ENCODE measurements at places on chromosomes 16 and 17. TPM values are rescaled to one million over a fixed set of nuclear protein-coding genes. Genes with fewer than 3 reads are reported as not detected.

Gene CCL22
- not detected for total RNA-seq

Gene CTRB1
- not detected for total RNA-seq

Gene SOX8
- total RNA-seq: 1.1 TPM

- no peaks in the 10 kb centered on the region for H3K36me3 ChIP-seq
- peak overlapping the region; percentile 94 for H3K4me3 ChIP-seq
- no peak overlapping the region for H3K27ac ChIP-seq
- no peaks in the 10 kb centered on the region for H3K27me3 ChIP-seq
Observed at GRCh38 chr17:76382803-76383545, 1.4 kb upstream of the SPHK1 start.

DNA sequence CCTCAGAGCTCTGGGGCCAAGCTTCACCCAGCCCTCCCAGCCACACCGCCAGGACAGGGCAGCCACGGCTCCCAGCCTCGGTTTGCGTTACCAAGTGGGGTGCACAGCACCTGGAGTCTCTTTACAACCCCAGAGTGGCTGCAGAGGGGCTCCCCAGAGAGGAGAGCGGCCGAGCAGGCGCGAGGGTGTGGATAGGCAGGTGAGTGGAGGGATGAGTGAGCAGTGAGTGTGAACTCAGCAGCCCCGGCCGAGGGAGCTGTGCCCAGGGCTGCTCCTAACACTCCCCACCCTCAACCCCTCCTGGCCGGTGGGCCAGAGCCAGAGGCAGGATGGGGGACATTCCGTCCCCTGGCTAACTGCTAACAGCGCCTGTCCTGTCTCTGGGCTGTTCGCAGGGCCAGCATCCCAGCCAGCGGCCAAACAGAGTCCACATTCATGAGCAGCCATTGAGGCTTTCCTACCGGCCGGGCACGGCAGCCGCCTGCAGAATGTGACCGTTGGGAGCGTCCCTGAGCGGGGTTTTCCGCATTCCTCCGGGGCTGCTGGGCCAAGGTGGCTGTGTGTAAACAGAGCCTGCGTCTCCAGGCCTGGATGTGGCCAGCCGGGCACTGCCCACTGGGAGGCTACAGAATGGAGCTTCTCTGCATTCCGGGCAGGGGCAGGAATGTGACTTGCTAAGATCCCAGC is 5.3 kb downstream of the ZNF469 start:
- H3K36me3 ChIP-seq: no peaks in the 10 kb centered on the region
- H3K4me3 ChIP-seq: no peak overlapping the region
- peaks cover 58% of the 10 kb centered on the region for H3K27me3 ChIP-seq

DNA sequence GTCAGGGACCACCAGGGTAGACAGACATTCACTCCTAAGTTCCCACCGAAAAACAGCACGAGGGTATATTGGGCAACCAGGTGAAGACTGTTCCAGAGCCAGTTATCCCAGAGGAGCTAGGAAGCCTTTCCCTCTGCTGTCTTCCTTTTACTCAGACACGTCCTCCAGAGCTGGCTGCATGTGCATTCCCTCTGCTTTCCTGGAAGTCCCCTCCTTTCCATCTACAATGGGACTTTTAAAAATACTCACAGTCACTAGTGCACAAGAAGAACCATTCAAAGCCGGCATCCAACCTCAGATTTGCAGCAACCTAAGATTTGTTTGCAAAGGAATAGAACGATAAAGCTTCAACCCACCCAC is 32.5 kb upstream of the CRISPLD2 start:
- peaks cover 20% of the 10 kb centered on the region for H3K4me1 ChIP-seq
- H3K27ac ChIP-seq: no peak overlapping the region
- DNase-seq: no peak
- H3K27me3 ChIP-seq: no peaks in the 10 kb centered on the region
- H3K4me3 ChIP-seq: no peak overlapping the region
- no peaks in the 10 kb centered on the region for H3K36me3 ChIP-seq

DNA sequence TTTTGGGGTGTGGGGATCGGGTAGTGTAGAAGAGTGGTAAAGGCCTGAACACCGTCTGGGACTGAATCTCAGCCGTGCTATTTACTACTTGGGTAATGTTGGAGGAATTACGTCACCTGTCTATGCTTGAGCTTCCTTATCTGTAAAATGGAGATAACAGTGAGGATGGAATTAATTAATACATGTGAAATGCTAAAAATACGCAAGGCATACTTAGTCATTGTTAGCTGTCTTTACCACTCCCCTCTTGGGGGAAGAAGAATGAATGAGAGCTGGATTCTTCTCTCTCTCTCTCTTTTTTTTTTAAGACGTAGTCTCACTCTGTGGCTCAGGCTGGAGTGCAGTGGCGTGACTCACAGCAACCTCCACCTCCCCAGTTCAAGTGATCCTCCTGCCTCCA is 41.1 kb upstream of the TANGO6 start:
- peaks cover 2% of the 10 kb centered on the region for H3K4me1 ChIP-seq
- H3K36me3 ChIP-seq: no peaks in the 10 kb centered on the region
- no peak for DNase-seq
- H3K27ac ChIP-seq: no peak overlapping the region
- H3K27me3 ChIP-seq: no peaks in the 10 kb centered on the region

DNA sequence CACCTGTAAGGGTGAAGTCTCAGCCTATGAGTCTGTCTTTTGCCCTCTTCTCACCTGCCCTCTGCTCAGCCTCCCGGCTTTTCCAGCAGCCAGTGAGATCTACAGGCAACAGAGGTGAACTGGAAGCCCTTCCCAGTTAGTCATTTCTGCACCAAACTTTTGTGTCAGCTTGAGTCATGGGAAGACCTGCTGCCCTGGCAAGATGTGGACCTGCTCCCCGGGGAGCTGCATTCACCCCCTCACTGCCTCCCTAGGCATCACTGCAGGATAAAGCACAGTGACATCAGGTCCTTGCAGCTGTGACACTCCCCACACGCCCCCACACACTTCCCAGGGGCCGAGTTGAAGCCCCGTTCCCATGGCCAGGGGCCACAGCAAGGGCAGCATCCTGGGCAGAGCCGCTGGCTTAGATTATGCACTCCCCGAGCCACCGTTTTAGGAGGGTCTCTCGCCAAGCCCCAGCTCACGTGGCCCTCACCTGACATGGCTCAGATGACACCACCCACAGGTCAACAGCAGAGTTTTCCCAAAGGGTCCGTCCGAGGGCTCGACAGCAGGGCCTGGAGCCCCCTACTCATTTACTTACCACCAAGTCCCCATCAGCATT is 6.5 kb upstream of the ABR start:
- no peaks in the 10 kb centered on the region for H3K36me3 ChIP-seq
- H3K4me1 ChIP-seq: peaks cover 10% of the 10 kb centered on the region
- no peak overlapping the region for H3K27ac ChIP-seq

DNA sequence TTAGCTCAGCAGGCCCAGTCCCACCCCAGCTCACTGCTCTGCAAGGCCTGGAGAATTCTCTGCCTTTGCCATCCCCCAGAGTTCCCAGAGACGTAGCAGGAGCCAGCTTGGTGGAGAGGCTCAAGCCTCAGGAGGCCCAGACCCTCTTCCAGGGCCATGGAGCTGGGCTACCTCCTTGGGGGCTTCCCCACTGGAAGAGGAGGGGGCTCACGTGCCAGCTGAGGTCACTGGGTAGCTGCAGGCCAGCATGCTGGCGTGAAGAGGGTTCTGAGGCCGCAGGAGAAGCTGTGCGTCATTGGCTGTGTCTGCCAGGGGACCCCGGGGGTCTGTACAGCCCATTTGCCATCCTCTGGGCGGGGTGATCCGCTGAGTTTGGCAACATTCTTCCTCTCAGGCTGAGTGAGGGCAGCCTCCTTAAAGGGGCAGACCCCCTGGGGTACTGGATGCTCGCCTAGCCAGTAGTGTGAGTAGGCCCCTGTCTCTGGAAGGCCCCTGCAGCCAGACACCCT is 131.6 kb downstream of the RAB11FIP4 start:
- H3K27ac ChIP-seq: no peak overlapping the region
- H3K27me3 ChIP-seq: no peaks in the 10 kb centered on the region
- no peak for DNase-seq
- peaks cover 3% of the 10 kb centered on the region for H3K36me3 ChIP-seq
- no peaks in the 10 kb centered on the region for H3K4me1 ChIP-seq

DNA sequence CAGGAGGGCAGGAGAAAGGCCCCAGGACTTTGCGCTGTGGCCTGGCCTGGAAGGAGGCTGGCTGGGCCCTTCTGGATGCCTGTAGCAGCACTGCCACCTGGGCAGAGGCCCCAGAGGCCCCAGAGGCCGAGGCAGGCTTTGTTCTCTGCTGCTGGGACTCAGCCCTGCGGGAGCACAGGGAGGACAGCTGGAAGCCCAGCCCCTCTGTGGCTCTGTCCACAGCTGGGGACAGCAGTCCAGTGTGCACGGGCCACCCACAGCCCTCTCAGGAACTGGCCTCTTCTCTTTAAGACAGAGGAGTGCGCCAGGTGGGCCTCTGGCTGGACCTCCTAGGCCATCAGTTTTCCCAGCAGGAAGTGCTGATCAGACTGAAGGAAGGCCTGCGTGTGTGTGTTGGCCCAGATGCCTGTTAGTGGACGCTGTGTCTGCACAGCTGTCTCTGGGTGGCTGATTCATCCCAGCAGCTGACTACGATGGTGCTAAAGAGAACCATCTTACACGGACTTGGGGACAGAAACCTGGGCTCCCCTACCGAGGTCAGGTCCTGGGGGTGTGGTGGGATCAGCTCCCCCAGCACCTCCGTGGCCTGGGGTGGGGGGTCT is 26.9 kb upstream of the ZNF750 start:
- H3K27me3 ChIP-seq: no peaks in the 10 kb centered on the region
- H3K27ac ChIP-seq: peak overlapping the region; percentile 99
- H3K36me3 ChIP-seq: no peaks in the 10 kb centered on the region
- DNase-seq: no peak
- H3K4me3 ChIP-seq: no peak overlapping the region

GRCh38 chr16:86584071-86584685 is 5.8 kb downstream of the FOXL1 start:
- peaks cover 47% of the 10 kb centered on the region for H3K27me3 ChIP-seq
- DNase-seq: no peak
- H3K36me3 ChIP-seq: no peaks in the 10 kb centered on the region
- H3K27ac ChIP-seq: no peak overlapping the region
- no peak overlapping the region for H3K4me3 ChIP-seq
- no peaks in the 10 kb centered on the region for H3K4me1 ChIP-seq

DNA sequence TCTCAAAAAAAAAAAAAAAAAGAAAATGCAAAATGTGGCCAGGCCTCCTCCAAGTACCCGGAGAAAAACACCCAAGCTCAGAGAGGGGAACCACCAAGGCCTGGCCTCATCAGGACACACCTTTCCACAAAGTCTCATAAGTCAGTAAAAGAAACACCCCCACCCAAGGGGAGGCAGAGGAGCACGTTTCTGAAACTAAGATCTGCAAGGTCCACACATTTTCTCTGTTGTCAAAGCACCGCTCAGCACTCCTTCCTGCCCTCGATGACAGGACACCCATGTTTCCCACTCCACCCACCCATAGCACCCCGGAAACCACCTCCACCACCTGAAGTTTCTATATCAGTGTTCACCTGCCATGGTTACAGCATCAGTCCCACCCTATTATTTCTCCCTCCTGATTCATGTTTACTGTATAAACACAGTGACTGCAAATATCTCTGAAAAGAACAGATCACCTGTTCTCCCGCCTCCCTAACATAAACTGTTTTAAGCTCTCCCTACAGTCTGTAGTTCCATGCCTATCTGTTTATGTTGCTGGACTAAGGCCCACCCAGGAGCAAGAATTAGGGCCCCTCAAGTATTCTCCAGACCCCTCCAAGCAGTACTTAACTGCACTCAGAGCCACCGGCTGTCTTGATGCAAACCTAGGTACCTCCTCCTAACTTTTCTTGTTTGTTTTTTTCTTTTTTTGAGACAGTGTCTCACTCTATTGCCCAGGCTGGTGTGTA is 2.0 kb downstream of the CORO7 start:
- peak overlapping the region; percentile 97 for H3K4me3 ChIP-seq
- H3K4me1 ChIP-seq: peaks cover 45% of the 10 kb centered on the region
- peaks cover 6% of the 10 kb centered on the region for H3K36me3 ChIP-seq
- peak overlapping the region; percentile 99 for H3K27ac ChIP-seq
- peak; percentile 80 for DNase-seq

- H3K36me3 ChIP-seq: peaks cover 4% of the 10 kb centered on the region
- no peaks in the 10 kb centered on the region for H3K4me1 ChIP-seq
Observed at GRCh38 chr17:13078591-13079385, 61.0 kb upstream of the ELAC2 start.

- H3K27ac ChIP-seq: no peak overlapping the region
- H3K4me1 ChIP-seq: peaks cover 16% of the 10 kb centered on the region
- no peaks in the 10 kb centered on the region for H3K27me3 ChIP-seq
- H3K4me3 ChIP-seq: no peak overlapping the region
- DNase-seq: no peak
Observed at GRCh38 chr17:32386844-32387243, 36.9 kb downstream of the ZNF207 start.

DNA sequence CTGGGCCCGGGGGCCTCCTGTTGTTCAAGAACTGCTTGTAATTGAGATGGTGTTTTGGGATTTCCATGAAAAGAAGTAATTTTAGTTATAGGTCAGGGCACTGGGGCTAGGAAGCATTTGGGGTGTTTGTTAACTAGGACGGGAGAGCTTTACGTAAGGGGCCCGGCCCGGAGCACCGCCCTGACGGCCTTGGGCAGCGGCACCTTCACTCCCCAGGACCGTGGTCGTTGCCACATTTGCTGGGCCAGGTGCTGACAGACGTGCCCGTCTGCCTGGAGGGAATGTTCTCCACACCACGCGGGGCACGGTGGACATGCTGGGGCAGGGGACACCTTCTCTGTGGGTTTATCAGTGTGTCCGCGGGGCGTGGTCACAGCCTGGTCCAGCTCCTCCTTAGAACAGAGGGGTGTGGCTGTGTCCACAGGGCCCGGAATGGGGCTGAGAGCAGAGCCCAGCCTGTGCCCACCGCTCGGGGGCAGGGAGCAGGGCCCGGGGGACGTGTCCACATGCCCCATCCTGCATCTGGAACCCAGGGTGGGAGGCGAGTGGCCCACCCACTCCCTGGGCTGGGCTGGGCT is 57.7 kb downstream of the BAIAP2 start:
- H3K27ac ChIP-seq: peak overlapping the region; percentile 79
- H3K36me3 ChIP-seq: no peaks in the 10 kb centered on the region
- H3K4me3 ChIP-seq: no peak overlapping the region
- H3K4me1 ChIP-seq: peaks cover 36% of the 10 kb centered on the region

DNA sequence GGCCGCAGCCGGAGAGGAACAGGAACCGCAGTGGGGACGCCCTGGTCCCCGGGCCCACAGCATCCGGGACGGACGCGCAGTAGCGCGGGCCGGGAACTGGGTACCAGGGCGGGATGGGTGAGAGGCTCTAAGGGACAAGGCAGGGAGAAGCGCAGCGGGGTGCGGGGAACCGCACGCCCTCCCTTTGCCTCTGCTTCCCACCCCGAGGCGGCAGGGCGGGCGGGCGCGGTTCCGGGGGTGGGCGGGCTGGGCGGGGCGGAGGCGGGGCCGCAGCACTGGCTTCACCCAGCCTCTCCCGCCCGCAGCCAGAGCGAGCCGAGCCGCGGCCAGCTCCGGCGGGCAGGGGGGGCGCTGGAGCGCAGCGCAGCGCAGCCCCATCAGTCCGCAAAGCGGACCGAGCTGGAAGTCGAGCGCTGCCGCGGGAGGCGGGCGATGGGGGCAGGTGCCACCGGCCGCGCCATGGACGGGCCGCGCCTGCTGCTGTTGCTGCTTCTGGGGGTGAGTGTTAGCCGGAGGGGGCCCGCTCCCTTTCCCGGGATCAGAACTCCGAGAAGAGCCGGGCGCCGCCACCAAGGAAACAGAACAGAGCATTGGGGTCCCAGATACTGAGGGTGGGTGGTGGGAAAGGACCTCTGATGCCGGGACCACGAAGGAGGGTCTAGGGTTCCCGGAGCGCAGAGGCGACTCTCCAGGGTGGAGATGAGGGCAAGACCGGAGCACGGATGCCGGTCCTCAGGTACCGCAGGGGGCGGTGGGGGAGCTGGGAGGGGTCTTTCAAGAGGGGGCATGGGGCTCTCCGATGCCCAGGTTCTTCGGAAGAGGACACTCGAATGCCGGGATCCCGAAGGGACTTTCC is at the start of gene NGFR:
NGFR (plus strand) TSS at position 308 of the 856 bp plus-strand sequence; CDS start at position 433, 125 bp downstream.
- DNase-seq: peak; percentile 53
- H3K27ac ChIP-seq: peak within 1 kb of the TSS; percentile 32
- peaks cover 41% of the 10 kb centered on the region for H3K27me3 ChIP-seq
- H3K4me3 ChIP-seq: peak within 1 kb of the TSS; percentile 90
- peaks cover 29% of the 10 kb centered on the region for H3K4me1 ChIP-seq

Measured in T-helper 17 cell (primary cell).